NCI-H226 (cell line): ENCODE measurements at places on chromosomes 3 and 15.
A peak's percentile ranks its signal among the peaks of the same experiment; 100 is the strongest.

GRCh38 chr3:151579571-151580270, 118.9 kb upstream of the IGSF10 start:
- DNase-seq: peak; percentile 77

DNA sequence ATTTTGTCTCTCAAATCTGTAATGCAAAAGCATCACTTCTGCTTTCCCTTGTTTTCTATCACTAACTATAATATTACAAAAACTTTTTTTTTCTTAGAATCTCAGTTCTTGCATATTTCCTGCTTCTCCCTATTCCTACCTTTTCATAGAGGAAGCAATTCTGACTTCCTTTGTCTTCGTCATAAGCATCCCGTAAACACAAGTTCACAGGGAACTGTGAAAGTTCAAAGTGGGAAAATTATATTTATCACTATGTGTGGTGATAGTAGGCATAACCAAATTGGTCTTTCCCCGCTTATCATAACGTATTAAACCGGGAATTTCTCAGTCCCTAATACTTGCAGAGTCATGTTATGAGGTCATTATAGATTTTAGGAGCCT, 22.3 kb downstream of the CD200 start:
- peak; percentile 38 for DNase-seq

DNA sequence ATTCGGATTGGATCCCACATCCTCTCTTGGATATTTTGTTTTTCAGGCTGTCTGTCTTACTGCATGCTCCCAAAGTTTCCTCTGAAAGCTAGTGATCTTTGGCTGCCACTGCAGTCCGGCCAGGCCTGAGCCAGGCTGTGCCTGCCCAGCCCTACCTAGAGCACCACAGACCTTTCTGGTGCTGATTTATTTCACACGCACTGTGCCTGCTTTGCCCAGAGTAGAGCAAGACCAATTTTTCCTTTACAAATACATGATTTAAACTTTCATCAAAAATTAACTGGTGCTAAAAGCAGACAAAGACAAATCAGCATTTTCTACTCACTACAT, 28.0 kb upstream of the NDUFB4 start:
- DNase-seq: no peak

GRCh38 chr3:23376516-23377248, 173.6 kb downstream of the UBE2E2 start:
- no peak for DNase-seq

GRCh38 chr3:59432665-59433064, 382.8 kb upstream of the CFAP20DC start:
- DNase-seq: peak; percentile 39

- no peak for DNase-seq
Observed at GRCh38 chr3:135147657-135148056, 352.6 kb downstream of the EPHB1 start.

- no peak for DNase-seq
Observed at GRCh38 chr15:61115241-61115640, 113.9 kb downstream of the RORA start.
